Activated T-cell treated with anti-CD3 and anti-CD28 coated beads for 1 hour (primary cell): ENCODE measurements at places on chromosomes 7 and 10.

GRCh38 chr10:83691791-83692596 lies 447.3 kb upstream of the GHITM start:
- DNase-seq: no peak

DNA sequence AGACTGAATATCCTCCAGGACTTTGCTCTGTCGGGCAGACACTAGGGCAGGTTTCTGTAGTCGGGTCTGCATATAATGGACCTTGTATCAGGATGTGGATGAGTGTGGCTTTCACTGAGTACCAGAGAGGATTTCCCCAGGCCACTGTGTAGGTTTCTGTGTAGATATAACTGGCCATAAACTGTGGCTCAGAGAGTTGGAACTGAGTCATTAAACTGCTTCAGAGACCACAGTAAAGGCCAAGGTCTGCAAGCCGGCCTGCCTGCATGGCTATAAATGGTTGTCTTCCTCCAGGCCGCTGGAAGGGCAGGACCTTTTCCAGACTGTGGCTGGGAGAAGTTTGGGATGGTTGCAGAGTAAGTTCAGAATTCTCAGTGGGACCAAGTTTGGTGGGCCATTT lies 16.9 kb downstream of the ZNF92 start:
- DNase-seq: no peak

DNA sequence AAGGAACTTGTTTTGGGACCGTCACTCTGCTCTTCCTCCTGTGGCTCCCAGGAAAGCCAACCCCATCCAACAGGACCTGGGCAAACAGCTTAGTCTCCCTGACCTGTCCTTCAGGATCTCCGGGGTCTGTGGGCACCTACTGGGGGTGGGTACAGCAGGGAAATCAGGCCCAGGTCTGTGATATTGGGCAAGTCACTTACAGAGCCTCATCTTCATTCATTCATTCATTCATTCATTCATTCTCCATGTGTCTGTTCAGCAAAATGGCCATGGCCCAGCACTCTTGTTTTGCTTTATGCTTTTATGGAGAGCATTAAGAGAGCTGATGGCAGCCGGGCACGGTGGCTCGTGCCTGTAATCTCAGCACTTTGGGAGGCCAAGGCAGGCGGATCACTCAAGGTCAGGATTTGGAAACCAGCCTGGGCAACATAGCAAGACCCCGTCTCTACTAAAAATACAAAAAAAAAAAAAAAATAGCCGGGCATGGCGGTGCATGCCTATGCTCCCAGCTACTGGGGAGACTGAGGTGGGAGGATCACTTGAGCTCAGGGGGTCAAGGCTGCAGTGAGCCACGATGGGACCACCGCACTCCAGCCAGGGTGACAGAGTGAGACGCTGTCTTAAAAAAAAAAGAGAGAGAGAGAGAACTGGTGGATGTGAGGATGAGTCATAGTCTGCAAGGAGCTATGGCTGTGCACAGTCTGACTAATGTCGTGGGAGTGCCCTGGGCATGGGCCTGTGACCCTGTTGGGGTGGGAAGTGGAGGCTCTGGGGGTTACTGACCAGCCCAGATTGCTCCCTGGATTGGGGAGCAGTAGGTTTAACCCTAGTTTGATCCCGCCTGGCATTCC lies 54.3 kb downstream of the CLIP2 start:
- no peak for DNase-seq

GRCh38 chr7:45580053-45580872 lies 6.1 kb downstream of the ADCY1 start:
- no peak for DNase-seq

- no peak for DNase-seq
Observed at GRCh38 chr10:72134785-72135767, 46.7 kb upstream of the SPOCK2 start.

DNA sequence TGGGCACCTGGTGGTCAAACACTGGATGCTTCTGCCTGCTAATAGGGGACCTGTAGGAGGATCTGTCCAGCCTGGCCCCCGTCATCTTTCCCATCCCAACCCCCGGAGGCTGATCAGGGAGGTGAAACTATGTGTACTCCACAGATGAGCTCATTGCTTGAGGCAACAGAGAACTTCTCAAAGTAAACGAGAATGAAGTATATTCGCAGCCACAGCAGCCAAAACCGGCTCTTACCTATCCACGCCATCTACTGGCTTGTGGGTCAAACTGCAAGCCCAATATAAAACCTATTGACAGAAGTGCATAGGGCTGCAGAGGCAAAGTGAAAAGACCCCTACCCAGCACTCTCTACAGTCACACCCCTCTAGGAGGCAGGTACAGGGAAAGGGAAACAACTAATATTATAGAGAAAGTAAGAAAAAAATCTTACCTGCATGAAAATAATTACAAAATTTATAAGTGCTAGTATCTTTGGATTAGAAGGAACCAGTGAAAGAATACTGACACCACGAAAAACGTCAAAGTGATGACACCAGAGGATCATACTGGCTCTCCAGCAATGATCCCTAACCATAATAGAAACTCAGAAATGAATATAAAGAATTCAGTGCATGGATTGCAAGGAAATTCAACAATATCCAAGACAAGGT lies 973.5 kb downstream of the ANKRD7 start:
- no peak for DNase-seq

- no peak for DNase-seq
Observed at GRCh38 chr10:125299461-125299860, 139.1 kb upstream of the CTBP2 start.

GRCh38 chr10:74928742-74929191 lies 102.4 kb downstream of the KAT6B start:
- DNase-seq: no peak

- no peak for DNase-seq
Observed at GRCh38 chr10:60808036-60808435, 29.8 kb downstream of the CDK1 start.

GRCh38 chr7:27606270-27607209 lies 56.1 kb downstream of the HIBADH start:
- DNase-seq: no peak

GRCh38 chr10:63384001-63384400 lies 81.8 kb downstream of the JMJD1C start:
- no peak for DNase-seq
